ENCODE measurements at places on chromosomes 6 and 20.
A peak's percentile ranks its signal among the peaks of the same experiment; 100 is the strongest.

DNA sequence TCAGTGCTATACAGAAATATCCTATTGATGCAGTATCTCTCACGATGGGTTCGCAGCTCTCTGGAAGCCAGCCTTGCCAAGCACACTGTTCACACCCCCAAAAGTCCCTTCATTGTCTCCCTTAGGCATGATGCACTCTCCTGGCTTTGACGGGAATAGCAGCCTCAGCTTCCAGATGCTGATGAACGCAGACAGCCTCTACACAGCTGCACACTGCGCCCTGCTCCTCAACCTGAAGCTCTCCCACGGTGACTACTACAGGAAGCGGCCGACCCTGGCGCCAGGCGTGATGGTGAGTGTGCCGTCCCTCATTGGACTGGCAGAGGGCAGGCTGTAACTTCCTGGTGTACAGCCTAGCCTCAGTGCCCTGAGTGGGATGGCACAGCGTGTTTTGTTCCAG lies 60.0 kb upstream of the PBOV1 start:
- DNase-seq = peak; percentile 56

DNA sequence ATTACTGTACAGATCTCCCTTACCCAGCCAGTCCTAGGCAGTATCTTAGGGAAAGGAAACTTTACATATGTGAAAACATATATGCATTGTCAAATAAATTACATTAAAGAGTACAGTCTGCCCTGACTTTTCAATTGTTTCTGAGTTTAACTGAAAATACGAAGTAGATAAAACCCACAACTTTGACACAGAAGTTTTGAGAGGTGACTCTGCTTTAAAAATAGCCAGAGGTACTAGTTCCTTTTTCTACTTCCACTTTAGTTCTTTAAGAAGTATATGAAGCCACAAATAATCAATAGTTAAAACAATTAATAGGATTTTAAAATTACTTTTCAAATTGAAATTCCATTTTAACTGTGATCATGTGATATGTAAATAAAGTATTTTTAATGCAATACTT lies 62.9 kb downstream of the BMP5 start:
- no peak for DNase-seq

DNA sequence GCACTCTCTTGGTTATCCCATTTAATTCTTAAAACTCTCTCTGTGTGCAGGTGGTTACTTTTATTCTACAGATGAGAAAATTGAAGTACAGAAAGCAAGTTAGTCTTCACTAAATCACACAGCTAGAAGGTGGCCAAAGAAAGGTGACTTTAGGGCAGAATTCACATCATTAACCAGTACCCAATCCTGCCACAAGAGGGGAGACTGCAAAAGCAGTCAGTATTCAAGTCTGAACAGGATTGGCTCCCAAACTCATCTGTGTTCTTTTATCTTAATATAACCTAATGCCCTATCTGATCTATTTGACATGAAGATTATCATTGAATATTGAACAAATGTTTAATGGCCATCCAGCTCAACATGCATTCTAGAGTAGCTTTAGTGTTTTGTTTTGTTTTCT lies 225.3 kb upstream of the FAM83B start:
- DNase-seq = no peak

DNA sequence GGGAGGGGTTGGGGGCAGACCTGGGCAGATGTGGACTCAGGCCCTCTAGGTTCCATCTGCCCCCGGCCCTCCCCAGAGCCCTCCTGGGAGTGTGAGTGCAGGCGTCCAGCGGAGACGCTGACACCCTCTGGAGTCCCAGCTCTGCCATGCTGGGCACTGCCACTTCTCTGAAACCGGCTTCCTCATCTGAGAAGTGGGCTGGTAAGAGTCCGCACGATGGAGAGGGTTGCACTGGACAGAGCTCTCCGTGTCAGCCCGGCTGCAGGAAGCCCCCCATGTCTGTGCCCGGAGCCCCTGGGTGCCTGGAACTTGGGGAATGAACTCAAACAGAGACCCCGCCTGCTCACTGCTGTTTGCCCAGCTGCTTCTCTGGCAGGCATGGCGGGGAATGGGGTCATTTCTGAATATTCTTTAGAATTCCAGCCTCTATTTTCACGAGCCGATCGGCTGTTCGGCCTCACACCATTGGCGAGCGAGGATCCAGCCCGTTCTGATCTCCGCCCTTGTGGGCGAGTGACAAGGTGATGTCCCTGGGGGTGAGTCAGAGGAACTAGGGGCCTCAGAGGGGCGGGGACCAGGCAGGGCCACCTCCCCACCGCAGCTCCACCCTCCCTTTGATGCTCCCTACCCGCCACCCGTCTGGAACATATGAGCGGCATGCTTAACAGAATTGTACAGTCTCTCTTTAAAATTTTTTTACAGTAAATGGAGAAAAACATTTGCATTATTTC lies 47.8 kb upstream of the GATA5 start:
- no peak for DNase-seq

DNA sequence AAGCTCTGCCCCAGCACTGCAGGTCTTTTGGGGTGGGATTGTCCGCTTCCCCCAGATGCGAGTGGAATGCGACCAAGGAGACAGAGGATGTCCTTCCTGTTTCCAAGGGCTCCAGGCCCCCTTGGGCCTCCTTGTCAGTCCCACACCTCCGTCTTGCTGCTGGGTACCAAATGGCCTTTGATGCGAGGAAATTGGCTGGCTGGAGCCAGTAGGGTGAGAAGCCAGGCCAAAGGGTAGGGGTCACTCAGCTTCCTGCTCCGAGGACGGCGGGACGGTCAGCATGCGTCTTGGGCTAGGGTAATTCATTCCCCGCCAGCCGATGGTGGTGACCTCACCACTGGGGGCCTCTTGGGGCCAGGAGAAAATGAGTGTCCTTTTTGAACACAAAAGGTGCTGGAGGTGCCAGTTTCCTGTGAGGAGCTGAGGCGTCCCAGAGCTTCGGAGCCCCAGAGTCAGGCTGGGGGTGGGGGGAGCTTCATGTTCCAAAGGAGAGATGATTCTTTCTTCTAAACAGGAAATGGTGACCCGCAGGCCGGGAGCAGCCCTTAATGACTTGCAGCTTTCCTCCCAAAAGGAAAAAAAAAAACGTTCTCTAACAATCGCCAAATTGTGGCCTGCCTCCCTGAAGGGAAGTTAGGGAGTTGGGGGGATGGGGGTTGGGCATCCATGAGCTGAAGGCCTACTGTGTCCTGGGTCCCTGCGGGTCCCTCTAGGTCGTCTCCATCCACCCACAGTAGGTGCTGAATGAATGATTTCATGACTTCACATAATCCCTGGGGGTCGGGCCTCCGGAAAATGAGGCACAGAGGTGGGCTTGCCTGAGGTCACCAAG lies 6.7 kb downstream of the SNAI1 start:
- DNase-seq = peak; percentile 75

DNA sequence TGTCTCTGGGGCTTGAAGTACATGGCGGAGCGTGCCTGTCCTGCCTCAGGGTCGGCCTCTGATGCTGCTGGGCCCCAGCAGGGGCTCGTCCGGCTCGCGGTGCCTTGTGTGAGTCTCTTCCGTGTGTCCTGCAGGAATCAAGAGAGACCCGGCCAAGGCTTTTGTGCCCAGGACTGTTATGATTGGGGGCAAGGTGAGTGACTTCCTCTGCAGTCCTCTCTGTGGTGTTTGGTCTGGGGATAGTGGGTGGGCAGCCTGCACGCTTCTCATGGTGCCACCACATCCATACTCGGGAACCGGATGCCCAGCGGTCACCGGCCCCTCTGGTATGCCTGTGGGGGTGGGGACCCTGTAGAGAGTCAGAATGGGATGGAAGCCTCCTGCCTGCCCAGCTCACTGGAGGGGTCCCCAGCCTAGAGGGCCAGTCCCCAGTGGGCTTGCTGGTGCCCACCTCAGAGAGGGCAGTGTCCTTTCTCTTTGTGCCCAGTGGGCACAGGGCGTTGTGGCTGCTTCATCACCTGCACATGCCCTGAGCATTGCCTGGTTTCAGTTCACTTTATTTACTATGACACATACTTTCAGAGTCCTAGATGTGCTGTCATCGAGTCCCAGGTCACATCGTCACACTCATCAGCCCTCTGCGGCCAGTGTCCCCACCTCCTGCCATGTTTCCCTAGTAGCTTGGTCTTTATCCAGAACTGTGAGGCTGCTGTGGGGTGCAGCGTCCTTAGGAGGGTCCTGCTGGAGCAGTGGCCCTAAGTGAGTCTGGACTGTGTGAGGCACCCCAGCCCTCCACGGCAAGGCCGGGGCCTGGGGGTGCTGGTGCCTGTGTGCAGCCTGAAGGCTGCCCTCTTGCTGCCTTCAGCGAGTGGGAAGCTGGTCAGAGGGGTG lies 40.7 kb downstream of the PYGB start:
- DNase-seq = no peak

DNA sequence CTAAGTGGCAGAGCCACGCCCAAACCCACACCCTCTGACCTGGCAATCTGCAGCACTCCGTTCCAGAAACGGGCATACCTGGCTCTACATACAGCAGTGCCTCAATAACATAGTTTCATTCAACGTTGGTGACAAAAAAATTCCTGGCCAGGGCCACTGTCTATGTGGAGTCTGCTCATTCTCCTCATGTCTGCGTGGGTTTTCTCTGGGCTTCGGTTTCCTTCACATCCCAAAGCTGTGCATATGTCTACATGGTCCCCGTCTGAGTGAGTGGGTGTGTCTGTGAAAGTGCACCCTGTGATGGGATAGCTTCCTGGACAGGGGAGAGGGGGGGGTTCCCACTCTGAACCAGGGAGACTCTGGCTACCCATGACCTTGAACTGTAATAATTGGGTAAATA lies 2.1 kb downstream of the KIAA0319 start:
- no peak for DNase-seq
